Pulmonary artery endothelial cell (primary cell): ENCODE measurements at places on chromosomes 5 and 9. TPM values are rescaled to one million over a fixed set of nuclear protein-coding genes. Genes with fewer than 3 reads are reported as not detected.

The HK3 gene
- under 0.01 and 0.04 TPM in 2 replicates for total RNA-seq

The DNLZ gene
- 15.7 and 32.4 TPM in 2 replicates for total RNA-seq

The CACNA1B gene
- total RNA-seq = 0.07 TPM in 2 replicates

The PCDHA4 gene
- 0.26 and 0.42 TPM in 2 replicates for total RNA-seq
